ENCODE measurements at places on chromosomes 16 and 17. TPM values are rescaled to one million over a fixed set of nuclear protein-coding genes. Genes with fewer than 3 reads are reported as not detected.

Gene SNAI3
- total RNA-seq: 6.5 TPM

Gene TMC6
- 16.8 TPM for total RNA-seq

Gene ACAP1
- total RNA-seq: 1.7 TPM

Gene HLF
- 14.3 TPM for total RNA-seq

Gene KRT20
- 0.51 TPM for total RNA-seq

Gene WNT9B
- not detected for total RNA-seq

Gene POLR3K
- total RNA-seq: 4.5 TPM

Gene CES5A
- total RNA-seq: not detected

Gene CACNG3
- total RNA-seq: not detected

Gene WFDC1
- 4.8 TPM for total RNA-seq

Gene OTOP3
- total RNA-seq: 1.4 TPM

Gene KRTAP1-3
- total RNA-seq: not detected

Gene TBC1D3
- not detected for total RNA-seq

Gene TMEM238L
- not detected for total RNA-seq

Gene LPCAT2
- total RNA-seq: 27.0 TPM

Data from tongue (tissue), 3 donors.